Spinal cord (tissue), 10 donors: ENCODE measurements at places on chromosomes 1 and 21. TPM values are rescaled to one million over a fixed set of nuclear protein-coding genes. Genes with fewer than 3 reads are reported as not detected.
A peak's percentile ranks its signal among the peaks of the same experiment; 100 is the strongest.

The MEX3A gene
- 5.8 TPM for total RNA-seq

The CAPN9 gene
- 0.66 TPM for total RNA-seq

The VTCN1 gene
- total RNA-seq: 0.33 TPM

The LIPI gene
- total RNA-seq: not detected

The PTPN22 gene
- total RNA-seq: 3.1 TPM

The NPR1 gene
- total RNA-seq: 6.3 TPM

The ACBD3 gene
- total RNA-seq: 59.5 TPM

The CD34 gene
- 13.4 TPM for total RNA-seq

The FCRL2 gene
- 0.20 TPM for total RNA-seq

The F5 gene
- total RNA-seq: 8.4 TPM

The CLCA4 gene
- 1.6 TPM for total RNA-seq

The FNDC5 gene
- total RNA-seq: 44.9 TPM

The ADORA1 gene
- 11.7 TPM for total RNA-seq

DNA sequence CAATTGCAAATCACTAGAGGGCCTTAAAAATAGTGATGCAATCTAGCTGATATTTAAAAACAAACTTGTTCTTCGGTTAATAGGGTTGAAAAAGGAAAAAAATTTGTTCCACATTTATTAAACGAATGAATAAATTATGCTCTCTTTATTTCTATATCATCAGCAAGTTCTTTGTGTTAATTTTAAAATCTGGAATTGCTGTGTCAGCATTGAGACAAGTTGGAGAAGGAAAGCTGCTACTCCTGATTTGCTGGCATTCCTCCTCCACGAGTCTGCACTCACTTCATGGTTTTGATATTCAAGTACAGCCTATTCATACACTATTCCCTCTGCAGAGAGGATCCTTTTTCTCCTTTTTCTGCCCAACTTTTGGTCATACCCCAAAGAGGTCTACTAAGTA is 117.6 kb downstream of the MRPL39 start:
- no peak for DNase-seq

- no peak for DNase-seq
These were observed 39.0 kb upstream of the IL20 start for GRCh38 chr1:206826394-206826793.

GRCh38 chr21:35796844-35797243 is 263.5 kb downstream of the SETD4 start:
- no peak for DNase-seq

- DNase-seq: no peak
These were observed at the start of gene TMCO2 for GRCh38 chr1:40247655-40248054. TSS of gene TMCO2 (plus strand) at chr1:40247937. CDS start at chr1:40247994, 57 bp downstream.

GRCh38 chr1:111756124-111756513 is 418 bp downstream of the DDX20 start:
- no peak for DNase-seq

- DNase-seq: no peak
These were observed 89.7 kb downstream of the GTF2B start for GRCh38 chr1:88801575-88802208.

DNA sequence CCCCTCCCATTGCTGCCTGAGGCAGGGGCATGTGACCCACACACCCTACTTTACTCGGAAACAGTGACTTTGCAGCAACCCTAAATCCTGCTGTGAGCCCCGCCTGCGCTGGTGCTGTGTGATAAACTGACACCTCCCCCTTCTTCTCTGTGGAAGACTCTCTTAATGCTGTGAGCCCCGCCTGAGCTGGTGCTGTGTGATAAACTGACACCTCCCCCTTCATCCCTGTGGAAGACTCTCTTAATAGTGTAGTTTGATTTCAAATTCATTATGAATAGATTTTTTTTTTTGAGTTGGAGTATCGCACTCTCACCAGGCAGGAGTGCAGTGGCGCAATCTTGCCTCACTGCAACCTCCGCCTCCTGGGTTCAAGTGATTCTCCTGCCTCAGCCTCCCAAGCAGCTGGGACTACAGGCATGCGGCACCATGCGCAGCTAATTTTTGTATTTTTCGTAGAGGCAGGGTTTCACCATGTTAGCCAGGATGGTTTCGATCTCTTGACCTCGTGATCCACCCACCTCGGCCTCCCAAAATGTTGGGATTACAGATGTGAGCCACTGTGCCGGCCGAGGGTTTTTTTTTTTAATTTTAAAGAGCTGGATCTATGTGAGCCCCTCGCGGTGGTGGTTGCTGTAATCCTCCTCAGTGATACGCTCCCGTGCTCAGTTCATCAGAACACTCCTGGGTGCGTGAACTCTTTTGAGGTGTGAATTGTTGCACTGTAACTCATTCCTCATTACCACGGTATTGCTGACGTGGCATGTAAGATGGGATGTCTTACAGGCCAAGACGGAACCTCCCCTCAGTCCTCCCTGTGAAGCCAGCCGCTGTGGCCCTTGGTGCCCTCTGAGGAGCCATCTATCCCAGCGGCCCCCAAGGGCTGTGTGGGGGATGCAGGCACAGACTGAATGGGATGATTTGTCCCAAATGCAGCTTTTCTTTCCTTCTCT is 60.3 kb downstream of the GALNT2 start:
- no peak for DNase-seq

- DNase-seq: no peak
These were observed 65.7 kb downstream of the PLA2G4A start for GRCh38 chr1:186894415-186894814.

GRCh38 chr1:76083189-76083588 is 8.6 kb downstream of the ST6GALNAC3 start:
- no peak for DNase-seq

- no peak for DNase-seq
These were observed 29.8 kb upstream of the NFIA start for GRCh38 chr1:61052395-61053225.

DNA sequence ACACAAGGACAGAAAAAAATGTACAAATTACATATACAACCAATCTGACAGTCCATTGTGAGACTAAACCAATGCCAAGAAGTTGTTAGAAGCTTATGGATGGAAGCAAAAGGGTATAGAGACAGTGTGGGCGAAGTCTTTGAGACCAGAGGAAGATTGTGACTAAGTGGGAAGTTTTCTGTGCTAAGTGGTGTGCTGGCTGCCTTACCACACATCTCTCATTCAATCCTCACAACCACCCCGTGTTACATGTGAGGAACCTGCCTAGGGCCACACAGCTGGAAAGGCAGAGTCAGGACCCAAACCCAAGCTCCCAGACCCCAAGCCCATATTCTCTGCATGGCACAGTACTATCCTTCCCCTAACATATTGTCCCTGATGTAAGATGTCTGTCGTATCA is 53.5 kb upstream of the DUSP10 start:
- DNase-seq: no peak

DNA sequence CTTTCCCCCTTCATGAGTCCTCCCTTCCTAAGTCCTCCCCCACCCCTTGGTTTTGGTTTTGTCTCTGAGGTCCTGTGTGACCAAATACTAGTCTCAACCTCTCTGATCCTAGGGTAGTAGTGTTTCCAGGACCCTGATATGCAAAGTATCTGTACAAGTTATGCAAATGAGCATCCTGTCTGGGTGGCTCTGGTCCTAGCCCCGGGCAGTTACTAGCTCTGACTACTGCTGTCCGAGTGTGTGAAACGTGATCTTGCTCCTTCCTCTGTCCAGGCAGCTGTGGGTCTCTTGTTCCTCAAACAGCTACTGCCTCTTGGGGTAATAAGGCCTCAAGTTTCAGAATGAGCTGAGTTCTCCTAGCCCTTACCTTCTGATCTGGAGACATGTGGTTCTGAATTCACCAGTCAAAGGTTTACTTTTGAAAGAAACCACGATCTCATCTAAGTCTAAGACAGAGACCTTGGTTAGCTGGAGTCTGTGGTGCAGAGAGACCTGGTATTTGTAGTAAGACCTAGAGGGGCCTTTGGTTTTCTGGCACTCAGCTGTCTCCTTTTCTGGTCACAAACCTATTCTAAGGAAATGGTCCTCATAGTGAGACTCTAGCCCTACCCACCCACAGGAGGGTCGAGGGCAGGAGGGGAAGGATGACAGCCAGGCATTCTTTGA is 31.0 kb upstream of the IL19 start:
- no peak for DNase-seq

- DNase-seq: no peak
These were observed 11.6 kb upstream of the GPR61 start for GRCh38 chr1:109527846-109528695.

GRCh38 chr1:44802306-44803061 is 2.3 kb downstream of the PLK3 start:
- no peak for DNase-seq

DNA sequence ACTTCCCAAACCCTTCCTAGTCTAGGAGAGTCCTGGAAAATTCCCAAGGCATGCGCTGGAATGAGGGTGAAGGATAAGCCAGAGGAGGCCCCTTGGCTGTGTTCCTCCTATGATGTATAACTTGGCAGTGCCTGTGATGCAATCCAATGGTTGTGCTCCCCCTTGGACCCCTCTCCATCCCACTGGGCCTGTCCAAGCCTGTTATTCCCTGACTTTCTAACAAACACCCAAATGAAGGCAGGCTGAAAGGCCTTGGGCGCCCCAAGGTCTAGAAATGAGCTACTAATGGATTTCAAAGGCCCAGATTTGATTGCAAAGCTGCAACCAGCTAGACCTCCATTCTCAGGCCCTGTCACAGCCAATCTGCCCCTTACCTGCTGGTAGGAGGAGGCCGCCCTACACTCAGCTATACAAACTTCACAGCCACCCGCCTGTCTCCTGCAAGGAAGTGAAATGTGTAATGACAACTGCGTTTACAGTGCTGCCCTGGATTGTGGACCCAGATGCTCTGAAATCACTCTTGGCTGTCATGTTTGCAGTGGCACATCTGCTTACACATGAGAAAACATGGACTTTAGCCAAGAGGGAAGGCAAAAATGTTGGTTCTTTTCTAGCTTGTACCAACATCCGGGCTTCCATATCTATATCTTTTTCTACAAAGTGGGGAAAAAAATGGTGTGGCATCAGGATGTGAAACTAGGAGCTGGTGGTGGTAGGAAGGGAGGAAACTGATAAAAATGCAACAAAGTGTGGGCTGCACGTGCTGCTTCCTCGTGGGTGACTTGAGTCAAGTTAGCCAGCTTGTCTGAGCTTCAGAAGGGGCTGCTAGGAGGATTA is 130.4 kb downstream of the TRABD2B start:
- no peak for DNase-seq

DNA sequence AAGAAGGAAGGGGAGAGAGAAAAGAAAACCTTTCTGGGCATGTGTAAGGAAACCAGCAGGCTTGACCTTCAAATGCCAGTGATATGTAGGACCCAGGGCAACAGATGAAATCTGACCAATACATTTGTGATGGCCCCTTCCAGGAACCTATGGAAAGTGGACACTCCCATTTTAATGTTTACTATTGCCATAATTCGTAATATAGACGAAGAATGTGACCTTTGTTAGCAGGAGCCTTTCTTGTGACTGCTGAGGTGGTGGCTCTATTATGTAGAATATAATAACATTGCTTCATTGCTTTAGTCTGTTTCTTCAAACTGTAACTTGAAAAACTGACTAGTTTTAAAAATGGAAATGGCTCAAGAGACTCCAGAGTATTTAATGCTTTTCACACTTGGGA is 150.8 kb downstream of the MAGI3 start:
- DNase-seq: no peak

GRCh38 chr1:173995475-173995874 is 26.7 kb downstream of the RC3H1 start:
- DNase-seq: no peak

GRCh38 chr1:248824301-248824700 is 1.4 kb downstream of the SH3BP5L start:
- DNase-seq: no peak

DNA sequence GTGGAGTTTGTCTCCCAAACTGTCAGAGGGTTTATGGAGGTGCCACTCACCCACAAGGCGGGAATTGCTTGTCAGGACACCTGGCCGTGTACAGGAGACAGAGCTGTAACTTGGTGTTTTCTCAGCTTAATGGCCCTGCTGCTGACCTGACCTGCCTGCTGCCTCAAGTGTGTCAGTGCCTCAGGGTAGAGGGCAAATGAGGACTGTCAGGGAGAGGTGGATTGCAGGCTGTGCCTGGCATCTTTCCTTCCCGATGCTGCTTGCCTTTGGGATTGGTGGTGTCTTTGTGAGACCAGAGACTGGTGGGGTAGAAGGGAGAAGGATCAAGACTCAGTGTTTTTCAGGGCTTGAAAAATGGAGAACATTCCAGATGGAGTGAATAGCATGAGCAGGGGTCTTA is 31.4 kb downstream of the TMEM53 start:
- DNase-seq: no peak

- DNase-seq: no peak
These were observed 33.3 kb upstream of the CSF1 start for GRCh38 chr1:109877317-109877771.

GRCh38 chr1:92826792-92827191 is 5.0 kb upstream of the RPL5 start:
- no peak for DNase-seq

- peak; percentile 99 for DNase-seq
These were observed at the start of gene GPBP1L1 for GRCh38 chr1:45686288-45687013. TSS of gene GPBP1L1 (minus strand) at chr1:45686533. CDS start at chr1:45659087, 27,446 bp downstream.

DNA sequence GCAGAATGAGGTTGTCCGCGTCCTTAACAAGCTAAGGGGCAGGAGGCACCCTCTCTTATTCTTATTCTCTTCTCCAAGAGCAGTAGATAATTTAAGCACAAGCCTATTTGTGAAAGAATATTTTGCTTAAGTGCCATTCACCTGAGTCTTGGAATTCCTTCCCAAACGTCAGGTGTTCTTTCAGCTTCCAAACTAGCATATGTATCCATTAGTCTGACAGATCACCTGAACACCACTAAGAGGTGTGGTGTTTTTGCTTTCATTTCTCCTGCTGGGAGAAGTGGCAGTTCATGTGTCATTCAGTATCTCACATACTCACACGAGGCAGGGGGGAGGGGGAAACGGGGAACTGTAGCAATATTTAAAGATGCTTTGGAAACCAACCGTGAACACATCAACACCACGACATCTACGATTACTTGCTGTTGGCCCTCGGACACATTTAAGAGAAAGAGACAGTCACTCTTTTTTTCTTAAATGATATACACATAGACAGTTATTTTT is 45.5 kb upstream of the RBM15 start:
- no peak for DNase-seq

GRCh38 chr1:89519779-89520358 is 4.8 kb upstream of the LRRC8B start:
- DNase-seq: no peak

- no peak for DNase-seq
These were observed 307.8 kb downstream of the NFIA start for GRCh38 chr1:61389926-61390845.
